ENCODE measurements at places on chromosomes 6 and 20.

DNA sequence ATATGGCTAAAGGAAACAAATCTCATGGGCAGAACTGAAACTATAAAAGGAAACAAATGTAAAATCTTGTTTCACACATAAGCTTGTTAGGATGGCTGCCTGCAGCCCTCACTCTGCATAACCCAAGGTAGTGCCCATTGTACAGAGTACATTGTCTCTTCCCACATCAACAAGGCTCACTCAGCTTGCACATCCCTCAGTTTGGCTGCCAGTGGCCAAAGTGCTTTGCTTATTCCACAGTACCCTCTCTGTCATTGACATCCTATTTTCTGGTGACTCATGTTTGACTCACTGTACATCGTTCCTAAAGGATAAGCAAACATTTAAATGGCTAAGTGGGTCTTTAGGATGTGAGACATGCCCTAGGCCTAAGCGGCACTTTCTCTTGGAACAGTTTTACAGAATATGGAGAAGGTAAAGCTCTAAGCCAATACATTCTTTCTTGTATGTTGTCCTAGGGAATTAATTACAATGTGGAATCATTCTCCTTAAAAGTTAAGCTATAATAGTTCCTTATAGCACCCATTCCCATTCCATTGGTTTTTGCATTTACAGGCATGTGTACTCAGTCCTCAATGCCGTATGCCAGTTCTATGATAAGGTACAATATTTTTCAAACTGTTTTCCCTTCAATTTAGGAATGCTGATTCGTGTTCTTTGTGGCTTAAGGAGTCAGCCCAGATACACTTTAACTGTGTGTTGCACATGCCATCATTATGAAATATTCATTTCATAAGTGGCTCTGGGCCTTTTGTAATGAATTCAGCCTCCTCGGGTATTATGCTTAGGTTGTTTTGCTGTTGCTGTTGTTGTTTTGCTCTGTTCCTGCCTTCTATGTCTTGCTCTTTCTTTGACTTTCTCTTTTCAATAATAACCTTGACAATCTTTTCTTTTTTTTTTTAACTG lies 5.5 kb downstream of the ANKEF1 start:
- no peak for DNase-seq

GRCh38 chr6:105890521-105891244 lies 195.5 kb upstream of the PRDM1 start:
- DNase-seq, result no peak

DNA sequence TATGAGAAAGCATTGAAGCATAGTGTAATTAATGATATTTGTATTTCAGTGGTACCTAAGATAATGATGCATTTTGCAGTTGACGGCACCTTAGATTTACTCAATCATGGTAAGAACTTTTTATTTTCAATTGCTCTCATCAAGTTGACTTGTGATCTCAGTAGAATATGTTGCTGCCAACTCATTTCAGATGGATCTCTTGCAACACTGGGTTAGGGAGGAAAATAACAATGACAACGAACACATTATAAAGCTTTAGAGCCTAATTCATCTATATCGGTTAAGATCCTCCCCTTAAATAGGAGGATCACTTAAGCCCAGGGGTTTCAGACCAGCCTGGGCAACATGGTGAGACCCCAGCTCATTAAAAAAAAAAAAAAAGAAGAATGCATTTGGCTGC lies 18.0 kb upstream of the TBC1D22B start:
- DNase-seq, result no peak

DNA sequence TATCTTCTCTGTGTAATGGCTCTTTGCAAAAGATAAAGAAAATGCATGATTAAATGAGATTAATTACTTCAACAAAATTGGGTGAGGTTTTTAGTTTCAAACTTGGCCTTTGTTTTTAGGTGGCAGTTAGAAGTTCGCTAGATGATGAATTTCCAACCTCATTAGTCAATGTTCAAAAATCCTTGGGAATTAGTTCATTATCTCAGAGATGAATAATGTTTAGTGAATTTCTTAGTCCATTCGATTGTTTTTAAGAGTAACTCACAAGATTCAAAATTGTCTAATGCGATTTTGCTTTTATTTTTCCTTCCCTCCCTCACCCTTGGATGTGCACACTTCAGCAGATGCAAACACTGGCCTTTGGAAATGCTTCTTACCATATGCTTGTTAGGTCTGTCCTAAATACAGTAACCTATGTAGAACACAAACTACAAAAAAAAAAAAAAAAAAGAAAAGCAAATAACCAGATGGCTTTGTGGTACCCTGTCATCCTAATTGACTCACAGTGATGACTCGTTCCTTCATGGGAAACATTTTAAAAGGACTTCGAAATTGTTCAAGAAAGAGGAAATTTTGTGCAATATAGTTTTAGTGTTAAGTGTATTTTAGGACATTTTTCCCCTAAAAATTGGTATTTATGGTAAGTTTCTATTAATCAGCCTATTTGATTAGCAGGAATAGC lies 66.7 kb downstream of the FAM229B start:
- no peak for DNase-seq

- DNase-seq, result no peak
These were observed 171.1 kb downstream of the MCHR2 start for GRCh38 chr6:99822741-99823512.

DNA sequence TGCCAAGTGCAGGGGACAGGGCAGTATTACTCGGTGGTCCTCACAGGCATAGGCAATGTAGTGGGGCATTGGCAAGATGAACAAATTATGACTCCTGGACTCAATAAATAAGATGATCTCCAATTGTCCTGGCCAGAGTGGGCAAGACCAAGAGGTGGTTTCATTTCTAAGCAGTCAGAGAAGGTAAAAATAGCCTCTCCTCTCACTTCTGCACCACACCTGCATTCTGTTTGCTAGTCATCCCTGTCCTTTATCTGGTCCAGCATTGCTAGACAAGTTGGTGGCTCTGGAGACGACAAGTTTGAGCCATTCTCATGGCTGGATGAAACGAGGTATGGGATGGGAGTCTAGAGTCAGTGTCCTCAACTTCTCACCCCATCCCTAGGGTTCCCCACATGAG lies 83.0 kb downstream of the BANF2 start:
- DNase-seq, result no peak

DNA sequence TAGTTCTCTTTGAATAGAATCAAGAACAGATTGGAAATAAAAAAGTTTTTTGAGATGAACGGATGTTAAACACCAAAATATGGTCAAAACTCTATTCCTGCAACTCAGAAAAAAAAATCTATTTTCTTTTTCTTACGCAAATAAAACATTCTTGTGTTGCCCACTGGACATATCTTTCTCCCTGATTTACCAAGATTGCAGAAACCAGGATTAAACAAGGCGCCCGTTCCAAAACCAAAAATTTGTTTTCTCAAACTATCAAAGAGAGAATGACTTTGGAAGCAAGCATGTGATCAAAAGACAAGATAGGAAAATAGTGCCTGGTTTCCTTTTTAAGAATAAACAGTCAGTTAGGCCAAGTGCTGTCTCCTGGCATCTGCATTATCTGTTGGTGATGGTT lies 273.1 kb downstream of the CLIC5 start:
- DNase-seq, result no peak

GRCh38 chr6:69790629-69791028 lies 6.2 kb downstream of the LMBRD1 start:
- DNase-seq, result no peak

DNA sequence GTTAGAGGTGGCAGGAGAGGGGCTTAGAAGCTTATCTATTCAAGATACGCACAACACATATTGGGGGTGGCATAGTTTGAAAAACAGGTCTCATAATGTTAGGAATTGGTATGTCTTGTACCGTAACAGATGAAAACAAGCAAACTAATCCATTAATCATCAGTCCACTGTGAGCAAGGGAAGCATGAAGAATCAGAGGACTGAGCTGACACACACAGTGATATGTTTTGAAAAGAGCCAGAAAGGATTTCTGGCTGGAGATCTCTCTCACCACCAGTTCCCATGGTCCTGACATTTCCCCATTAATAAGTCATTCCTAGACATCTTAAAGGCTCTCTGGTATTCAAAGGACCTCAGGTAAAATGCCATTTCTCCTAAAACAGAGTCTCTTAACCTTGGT lies 158.8 kb upstream of the PHACTR1 start:
- no peak for DNase-seq

GRCh38 chr6:160871320-160871719 lies 120.2 kb upstream of the MAP3K4 start:
- no peak for DNase-seq

- no peak for DNase-seq
These were observed 371.7 kb downstream of the TENT5A start for GRCh38 chr6:81380718-81381338.

DNA sequence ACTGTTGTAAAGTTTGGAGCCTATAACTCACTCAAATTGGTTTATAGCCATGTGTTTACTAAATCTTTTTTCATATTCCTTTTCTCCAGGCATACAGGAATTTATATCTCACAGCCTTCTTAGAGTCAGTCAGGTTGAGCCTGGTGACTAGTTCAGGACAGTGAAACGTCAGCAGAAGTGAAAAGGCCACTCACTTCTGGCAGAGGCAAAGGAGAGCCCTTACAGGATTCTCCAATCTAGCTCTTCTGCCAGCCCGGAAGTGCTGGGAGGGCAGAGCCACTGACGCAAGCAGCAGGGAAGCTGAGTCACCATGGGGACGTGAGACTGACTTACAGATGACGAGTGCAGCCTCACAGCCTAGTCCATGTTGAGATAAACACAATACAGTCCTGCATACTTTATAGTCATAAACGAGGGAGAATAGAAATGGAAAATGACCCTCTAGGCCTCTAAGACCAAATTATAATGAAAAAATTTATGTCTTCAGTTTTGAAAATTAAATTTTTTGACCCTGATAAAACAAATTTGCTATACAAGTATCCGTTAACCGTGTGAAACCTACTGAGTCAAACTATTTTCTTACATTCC lies 1.3 kb downstream of the PXT1 start:
- peak; percentile 49 for DNase-seq

- no peak for DNase-seq
These were observed 10.2 kb downstream of the SENP6 start for GRCh38 chr6:75611702-75612375.

DNA sequence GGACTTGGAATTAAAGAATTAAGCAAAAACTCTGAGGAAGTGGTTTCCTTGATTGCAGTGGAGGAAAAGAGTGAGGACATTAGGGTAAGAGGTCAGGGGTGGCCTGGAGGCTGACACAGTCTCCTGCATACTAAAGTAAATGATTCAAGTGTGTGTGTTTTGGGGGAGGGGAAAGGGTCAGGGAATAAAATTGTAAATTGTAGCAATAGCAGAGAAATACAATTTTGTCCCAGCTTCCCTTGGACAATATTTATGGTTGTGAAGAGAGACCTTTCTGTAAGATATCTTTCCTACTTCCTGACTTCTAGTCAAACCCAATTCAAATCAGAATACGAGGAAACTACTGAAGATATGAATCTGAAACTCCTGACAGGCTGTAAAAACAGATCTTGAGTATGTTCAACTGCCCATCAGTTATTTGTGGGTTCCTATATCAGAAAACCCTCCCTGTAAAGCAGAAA lies 143.4 kb upstream of the HMGN3 start:
- no peak for DNase-seq

DNA sequence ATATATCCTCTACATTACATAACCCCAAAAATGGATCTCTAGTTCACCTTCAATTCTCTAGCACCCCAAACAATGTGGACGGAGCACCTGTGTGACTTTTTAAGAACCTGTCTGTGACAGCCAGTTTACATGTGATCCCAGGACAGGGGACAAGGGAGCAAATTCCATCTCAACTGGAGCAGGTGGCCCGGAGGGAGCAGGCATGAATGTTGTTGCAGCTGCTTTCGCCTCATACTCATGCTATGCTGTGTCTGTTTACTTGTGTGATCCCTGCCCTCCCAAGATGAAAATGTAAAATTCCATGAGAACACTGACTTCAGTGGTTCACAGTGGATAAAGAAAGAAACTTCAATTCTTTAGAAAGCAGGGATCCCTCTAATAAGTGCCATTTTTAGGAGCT lies 600.3 kb downstream of the CDH26 start:
- no peak for DNase-seq

DNA sequence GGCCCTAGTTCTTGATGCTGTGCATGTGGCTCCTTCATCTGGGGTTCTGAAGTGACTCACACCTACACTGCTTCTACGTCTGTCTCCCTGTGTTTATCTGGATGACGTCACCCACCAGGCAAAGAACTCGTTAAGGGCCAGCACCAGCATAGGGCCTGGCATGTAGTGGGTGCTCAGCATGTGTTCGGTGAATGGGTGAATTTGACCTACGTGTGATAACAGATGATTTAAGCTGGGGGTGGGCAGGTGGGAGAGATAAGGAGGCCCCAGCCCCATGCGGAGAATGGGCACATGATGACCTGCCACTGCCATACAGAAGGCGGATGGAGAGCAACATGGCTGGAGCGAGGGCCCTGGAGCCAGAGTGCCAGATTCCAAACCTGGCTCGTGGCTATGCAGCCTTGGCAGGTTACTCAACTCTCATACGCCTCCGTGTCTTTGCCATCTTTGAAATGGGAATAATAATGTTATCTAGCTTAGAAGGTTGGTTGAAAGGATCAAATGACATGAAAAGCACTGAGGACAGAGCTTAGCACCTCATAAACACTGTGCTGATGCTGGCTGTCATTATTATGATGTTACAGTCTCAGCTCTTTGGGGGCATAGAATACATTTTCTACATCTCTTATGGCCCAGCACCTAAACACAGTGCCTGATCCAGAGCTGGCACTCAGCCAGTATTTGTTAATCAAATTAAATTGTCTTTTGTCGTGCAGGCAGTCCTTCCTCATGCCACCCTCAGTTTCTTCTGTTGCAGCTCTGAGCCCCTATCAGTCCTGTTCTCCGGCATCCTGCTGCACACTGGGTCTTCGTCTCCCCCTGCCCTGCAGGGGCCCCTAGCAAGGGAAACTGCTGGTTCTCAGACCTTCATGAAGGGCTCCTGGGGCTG lies 39.6 kb downstream of the VEGFA start:
- no peak for DNase-seq

GRCh38 chr6:169774347-169774746 lies 22.9 kb downstream of the ERMARD start:
- no peak for DNase-seq

GRCh38 chr20:49987015-49987867 lies 4.5 kb downstream of the SNAI1 start:
- no peak for DNase-seq

- DNase-seq, result no peak
These were observed 11.5 kb upstream of the TENT5A start for GRCh38 chr6:81763968-81764367.

DNA sequence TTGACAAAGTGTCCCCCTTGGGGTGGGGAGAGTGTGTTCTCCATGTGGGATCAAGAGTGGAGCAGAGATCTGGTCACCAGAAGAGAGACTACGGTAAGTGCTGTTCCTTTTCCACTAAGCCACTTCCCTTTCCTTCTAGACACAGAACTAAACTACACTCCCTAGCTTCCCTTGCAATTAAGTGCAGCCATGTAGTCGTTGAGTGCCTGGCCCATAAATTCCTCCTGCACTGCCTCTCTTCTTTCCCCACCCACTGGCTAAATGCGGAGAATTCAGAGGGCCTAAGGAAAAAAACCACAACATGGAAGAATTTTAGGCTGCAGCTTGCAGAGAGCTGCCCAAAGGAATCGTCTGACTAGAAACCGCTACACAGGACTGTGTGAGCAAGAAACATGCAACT lies 1.5 kb downstream of the WDR27 start:
- DNase-seq, result no peak
